ENCODE measurements at places on chromosomes 2 and 18.

DNA sequence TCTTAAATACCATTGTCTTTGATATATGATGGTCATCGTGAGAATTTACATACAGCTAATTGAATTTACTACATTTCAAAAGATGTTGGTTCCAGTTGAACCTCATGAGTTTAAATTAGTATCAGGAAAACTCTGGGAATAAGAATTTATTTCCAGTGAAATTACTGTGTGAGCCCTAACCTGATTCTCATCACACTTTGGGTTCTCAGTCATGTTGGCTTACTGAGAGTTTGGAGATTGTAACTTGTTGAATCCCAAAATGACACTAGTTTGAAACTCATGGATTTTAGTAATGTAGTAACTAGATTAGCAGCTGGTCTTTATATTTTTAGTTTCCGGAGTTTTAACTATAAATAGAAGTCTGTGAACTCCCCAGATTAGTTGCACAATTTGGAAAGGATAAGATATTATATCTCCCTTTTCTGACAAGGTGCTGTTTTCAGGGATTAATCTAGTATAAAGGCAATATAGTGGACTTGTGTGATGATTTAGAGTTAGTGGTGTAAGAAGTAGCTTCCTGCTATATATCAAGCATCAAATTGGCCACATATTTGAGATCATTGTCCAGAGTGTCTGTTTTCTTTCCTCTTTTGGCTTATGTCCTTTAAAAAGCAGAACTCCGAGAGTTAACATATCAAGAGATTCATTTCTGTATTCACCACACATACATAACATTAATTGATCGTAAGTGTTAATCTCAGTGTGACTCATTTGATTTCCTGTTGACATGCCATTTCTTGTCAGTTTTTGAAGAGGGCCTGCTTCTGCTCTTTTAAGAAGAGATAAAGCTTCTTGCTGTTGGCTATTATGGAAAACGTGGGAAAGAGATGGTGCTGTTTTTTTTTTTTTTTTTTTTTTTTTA, 15.7 kb downstream of the NDUFV2 start:
- no peak for DNase-seq

- no peak for DNase-seq
Observed at GRCh38 chr2:102139851-102140250, 2.7 kb upstream of the IL1R1 start.

DNA sequence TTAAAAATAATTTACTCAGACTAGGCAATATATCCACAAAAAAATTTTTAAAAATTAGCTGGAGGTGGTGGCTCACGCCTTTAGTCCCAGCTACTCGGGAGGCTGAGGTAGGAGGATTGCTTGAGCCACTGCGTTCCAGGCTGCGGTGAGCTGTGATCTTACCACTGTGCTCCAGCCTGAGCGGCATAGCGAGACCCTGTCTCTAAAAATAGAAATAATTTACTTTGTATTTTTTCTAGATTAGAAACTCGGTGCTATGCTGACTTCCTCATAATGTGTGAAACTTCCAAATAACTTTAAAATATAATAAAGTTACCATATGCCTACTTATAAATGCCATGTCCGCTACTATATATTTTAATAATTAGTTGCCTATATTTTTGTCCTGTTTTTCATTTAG, 6.7 kb downstream of the PPIG start:
- no peak for DNase-seq

GRCh38 chr2:70085711-70086277, 1.5 kb upstream of the PCBP1 start:
- no peak for DNase-seq

GRCh38 chr2:169362118-169362893, at the start of gene LRP2:
Gene LRP2, minus strand, starts transcription at chr2:169362534. Its CDS starts 135 bp downstream, at chr2:169362399.
- DNase-seq: peak; percentile 12

- DNase-seq: no peak
Observed at GRCh38 chr2:144592500-144593256, 72.8 kb upstream of the ZEB2 start.

DNA sequence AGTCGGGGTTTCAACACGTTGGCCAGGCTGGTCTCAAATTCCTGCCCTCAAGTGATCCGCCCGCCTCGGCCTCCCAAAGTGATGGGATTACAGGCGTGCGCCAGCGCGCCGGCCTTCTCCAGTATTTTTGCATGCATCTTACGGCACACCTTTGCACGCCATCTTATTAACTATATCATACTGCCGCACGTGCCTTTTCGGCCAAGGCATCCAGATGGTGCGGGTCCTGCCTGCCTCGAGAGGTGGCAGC, 765 bp upstream of the ING5 start:
- DNase-seq: no peak

GRCh38 chr2:231167745-231168459, 30.5 kb upstream of the ARMC9 start:
- no peak for DNase-seq

GRCh38 chr2:99698896-99699295, 209.1 kb upstream of the REV1 start:
- DNase-seq: no peak

DNA sequence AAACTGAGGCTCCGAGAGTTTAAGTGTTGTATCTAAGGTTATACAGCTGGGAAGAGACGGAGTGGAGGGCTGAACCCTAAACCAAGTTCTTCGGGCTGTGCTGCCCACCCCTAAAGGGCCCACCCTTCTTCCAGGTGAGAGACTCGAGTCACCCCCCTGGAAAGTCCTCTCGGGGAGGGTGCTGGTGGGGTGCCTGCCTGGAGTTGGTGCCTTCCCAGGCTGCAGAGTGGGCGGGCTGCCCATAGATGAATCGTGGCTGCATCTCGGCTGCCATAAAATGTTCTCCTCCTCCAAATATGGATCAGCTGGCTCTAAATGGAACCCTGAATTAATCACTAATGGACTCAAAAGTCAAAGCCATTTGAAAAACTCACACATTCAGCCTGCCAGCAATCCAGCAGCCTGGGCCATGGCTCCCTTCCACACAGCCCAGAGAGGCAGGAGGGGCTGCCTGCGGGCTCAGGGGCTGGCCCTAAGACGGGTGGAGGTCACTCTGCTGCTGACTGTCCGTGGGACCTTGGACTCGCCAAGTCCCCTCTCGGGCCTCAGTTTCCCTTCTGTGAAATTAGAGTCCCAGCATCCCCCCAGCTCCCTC, 7.7 kb downstream of the CIB4 start:
- DNase-seq: no peak

DNA sequence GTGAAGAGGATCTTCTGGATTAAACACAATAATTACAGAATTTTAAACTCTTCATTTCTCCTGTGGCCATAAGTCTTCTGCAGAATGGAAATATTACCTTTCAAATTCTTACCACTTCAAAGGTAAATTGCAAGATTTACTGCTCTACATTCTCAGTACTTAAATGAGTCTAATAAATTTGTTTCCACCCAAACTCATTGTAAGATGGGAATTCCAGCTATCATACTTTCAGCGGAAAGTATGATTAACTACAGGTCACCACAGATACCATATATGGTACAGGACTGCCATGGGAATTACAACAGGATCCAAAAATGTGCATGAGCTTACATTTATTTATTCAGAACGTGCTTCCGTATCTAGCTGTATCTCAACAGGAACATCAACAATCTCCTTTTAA, 3.1 kb downstream of the DSC3 start:
- no peak for DNase-seq

DNA sequence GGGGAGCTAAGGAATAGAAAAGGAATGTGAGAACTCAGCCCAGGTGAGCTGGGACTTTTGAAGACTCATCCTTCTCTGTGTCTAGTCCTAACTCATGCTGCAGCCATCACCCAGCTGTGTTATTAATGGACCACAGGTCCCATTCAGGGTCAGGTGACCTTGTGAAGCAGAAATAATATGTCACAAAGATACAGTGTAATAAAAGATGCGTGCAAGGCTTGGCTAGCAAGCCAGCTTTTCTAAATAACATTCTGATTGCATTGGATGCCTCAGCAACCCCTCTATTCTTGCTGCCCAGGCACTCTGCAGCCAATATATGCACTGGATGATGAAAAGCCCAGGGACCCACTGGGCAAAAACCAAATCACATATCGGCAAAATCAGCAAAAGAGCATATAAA, 393.1 kb upstream of the PIK3C3 start:
- no peak for DNase-seq

DNA sequence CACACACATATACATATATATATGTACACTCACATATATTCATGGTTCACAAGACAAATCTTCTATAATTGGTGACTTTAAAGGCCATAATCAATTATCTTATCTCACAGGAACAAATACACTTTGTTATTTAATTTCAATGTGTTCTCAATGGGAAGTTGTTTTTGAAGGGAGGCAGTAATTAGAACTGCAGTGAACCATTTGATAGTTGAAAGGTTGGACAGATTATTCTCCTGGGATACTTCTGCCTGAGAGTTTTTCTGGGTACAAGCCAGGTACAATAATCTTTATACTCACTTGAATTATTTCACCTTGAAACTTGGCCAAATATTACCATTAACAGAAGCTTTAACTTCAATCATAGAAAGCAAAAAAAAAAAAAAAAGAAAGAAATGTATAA, 546.6 kb upstream of the LRRTM4 start:
- DNase-seq: no peak

DNA sequence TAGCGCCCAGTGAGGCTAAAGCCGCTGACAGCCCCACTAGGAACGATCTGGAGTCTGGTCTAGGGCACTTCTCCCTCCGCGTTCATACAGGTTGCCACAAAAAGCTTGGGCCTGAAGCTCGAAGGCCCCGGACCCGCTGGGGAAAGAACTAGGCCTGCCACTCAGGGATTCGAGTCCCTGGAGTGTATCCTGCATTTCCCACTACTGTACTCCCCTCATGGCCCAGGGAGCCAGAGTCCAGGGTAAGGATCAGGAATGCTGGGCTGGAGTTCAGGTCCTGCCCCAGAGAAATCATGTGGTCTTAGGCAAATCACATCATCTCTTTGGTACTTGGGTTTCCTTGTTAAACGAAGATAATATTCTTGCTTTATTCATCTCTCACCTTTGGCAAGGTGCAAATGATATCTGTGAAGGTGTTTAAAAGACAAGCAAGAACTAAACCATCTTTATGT, 1.4 kb upstream of the ZFP36L2 start:
- no peak for DNase-seq

- DNase-seq: no peak
Observed at GRCh38 chr2:146990311-146991054, 854.3 kb upstream of the ACVR2A start.

GRCh38 chr2:238947243-238947760, 99.4 kb downstream of the TWIST2 start:
- DNase-seq: no peak

DNA sequence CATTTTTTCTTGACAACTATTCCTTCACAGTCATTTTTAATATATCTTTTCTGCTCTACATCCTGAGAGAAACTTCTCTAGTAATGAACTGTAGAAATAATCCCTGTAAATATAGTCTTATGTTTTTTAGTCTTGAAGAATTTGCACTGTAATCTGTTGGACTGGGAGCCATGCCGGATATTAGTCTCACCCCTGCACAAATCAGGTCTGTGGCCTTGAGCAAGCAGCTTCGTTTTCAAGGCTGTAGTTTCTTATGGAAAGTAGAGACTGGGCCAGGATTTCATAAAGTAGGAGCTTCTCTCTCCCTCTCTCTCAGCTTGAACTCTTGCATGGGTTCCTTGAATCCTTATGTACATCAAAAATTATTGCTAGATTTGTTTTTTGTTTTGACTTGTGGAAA, 8.7 kb downstream of the FARP2 start:
- DNase-seq: no peak

GRCh38 chr2:12543076-12543977, 173.4 kb upstream of the TRIB2 start:
- DNase-seq: no peak

GRCh38 chr2:8368463-8368862, 313.4 kb upstream of the ID2 start:
- no peak for DNase-seq

DNA sequence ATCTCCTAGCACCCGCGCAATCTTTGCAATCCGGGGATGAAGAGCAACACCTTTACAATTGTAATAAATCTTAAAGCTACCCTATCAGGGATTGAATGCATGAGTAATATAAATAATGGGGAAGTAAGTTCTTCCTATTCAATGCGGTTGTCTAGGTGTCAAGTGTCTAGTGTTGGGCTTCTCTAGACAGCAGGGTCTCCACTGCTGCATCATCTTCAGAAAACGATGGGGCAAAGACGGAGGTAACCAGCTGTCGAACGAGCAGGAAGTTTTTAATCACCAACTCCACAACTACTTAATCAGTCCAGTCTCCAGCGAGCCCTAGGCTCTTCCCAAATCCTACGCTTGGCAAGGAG, 573 bp downstream of the STAM2 start:
- no peak for DNase-seq

DNA sequence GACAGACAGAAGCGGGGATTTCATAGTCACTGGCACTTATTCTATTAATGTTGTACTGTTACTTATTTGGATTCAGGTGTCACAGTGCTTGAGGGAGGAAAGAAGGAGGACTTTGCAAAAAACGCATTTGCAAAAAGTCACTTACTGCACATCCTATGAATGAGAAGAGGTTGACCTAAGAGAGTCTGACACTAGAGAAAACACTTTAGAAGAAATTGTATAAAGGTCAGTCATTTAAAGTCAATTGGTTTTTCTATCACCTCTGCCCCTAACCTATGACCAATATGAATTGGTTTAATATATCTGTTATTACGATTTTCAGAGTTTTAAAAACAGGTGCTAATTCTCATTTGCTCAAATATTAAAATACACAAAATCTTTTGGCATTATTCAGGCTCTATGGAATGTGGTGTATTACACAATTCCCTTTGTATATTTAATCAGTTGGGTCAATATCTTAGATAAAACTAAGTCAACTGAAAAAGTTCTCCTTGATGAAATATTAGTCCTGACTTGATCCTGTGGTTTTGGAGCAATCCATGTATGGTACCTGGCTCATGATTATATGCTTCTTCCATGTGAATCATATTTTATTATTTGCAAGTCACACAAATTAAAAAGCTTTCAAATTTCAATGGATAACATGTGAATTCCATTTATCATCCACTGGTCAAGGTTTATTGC, 157.4 kb downstream of the CDH2 start:
- no peak for DNase-seq

All from T-helper 1 cell (primary cell).